ENCODE measurements at places on chromosomes 4 and X.

GRCh38 chr4:54091637-54092404, 8.1 kb upstream of the GSX2 start:
- DNase-seq: peak; percentile 38

DNA sequence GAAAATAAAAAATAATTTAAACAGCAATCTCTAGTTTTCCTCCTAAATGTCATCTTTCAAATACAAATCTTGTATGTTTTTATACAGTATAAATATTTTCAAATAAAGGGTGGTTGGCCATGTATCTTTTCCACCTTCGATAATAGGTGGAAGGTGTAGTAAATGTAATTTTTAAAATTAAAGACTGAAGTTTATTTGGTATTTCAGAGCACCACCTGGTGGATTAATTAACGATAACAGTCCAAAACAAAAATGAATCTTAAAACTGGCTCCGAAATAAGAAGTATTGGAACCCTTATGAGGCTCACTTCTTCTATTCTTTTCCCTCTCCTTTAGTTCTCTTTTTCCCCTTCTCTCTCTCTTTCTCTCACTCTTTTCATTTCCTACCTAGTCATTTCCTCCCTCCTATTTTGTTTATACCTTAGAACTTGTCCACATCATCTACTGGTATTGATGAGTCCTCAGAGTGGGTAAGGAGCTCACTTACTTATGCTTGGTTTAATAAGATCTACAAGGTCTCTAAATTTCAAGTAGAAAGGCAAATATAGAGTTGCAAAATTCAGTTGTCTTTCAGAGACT, 82.9 kb upstream of the EXOC1L start:
- DNase-seq: no peak

DNA sequence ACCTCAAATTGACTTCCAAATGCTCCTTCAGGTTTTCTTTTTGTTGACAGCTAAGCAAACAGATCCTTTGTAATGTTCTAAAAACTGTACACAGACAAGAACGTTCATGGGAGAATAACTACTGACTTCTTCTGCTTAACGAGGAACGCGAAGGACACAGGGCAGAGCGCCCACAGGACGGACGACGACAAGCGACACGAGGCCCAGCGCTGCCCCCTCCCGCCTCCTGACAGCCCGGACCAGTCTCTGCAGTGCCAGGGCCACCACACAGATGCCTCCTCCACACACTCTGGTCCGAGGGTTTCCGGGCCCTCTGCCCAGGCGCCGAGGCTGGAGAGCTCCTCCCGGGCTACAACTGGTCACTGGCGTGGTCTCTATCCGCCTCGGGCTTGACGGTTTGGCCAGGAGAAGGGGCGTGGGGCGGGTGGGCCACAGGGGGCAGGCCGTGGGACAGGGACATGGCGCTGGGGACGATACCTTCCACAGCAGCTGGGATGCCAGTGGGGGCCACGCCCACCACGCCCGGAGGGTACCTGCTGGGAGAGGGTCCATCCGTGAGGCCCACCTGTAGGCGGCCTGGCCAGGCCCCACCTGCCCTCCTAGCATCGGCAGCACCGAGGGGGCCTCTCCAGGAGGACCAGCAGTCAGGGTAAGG, 36.9 kb downstream of the CTBP1 start:
- DNase-seq: no peak

- no peak for DNase-seq
Measured at GRCh38 chrX:82081027-82081426, 879.1 kb downstream of the SH3BGRL start.

GRCh38 chr4:168555437-168555836, 58.6 kb downstream of the PALLD start:
- no peak for DNase-seq

DNA sequence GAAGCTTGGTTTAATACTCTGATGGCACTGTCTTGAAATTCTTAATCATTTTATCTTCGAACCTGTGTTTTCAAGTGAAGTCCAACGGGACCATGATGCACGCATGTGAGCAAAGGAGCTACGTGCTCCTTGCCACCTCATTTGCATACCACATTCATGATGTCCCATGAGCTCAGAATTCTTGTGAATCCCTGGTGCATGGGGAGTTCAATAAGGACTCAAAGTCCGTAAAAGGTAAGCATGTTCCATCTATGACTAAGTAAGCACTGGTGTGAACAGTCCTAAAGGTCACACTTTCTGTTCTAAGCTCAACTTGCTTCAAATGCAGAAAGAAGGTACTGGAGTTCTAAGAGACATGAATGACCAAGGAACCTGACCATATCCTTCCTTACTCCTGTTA, 13.1 kb upstream of the GPM6B start:
- DNase-seq: no peak

DNA sequence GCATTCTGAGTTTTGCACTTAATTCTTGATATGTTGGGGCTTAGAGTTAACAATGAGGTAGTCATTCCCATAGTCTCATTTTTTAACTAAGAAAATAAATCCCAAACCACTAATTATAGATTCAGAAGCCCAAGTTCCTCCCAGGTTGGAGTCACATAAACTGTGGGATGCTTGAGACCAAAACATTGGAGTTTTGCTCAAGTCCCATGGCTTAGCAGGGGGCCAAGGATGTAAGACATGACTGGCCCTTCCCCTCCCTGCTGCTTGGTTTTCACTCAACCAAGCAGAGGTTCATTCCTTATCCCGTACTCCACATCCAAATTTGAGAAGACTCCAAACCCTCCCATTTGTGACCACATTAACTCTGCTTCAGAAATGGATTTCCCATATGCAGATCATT, 101.3 kb downstream of the LIMCH1 start:
- DNase-seq: no peak

- no peak for DNase-seq
Measured at GRCh38 chr4:150289198-150289597, 211.0 kb downstream of the DCLK2 start.

- DNase-seq: no peak
Measured at GRCh38 chr4:119286377-119287002, 35.4 kb downstream of the FABP2 start.

GRCh38 chrX:39665830-39666518, 431.8 kb downstream of the BCOR start:
- DNase-seq: no peak

- no peak for DNase-seq
Measured at GRCh38 chr4:112951362-112952312, 97.8 kb upstream of the ANK2 start.

DNA sequence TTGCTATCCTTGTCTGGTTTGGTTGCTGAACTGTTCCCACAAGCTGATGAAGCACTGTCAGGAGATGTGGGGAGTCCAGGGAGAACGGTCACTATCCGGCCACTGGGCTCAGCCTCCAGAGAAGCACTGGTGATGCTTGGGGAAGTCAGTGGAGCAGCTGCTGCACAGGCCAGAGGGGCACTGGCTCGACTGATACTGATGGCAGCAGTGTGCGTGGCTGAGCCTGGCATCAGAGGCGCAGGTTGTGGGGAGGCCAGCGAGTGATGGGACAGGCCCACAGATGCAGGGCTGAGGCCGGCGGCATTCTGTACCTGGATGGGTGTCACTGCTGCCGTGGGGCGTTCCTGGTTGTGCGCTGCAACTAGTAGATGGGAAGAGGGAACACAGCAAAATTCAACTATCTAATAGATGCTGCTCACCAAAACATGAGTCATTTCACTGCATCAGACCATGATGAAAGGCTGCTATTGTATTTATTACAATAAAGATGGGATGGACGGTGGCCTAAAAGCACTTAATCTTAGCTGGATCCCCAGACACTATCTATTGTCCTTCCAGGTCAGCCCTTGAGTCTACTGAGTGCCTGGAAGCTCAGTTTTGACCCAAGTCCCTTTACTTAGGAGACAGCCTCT, 106.3 kb upstream of the CBR4 start:
- no peak for DNase-seq

DNA sequence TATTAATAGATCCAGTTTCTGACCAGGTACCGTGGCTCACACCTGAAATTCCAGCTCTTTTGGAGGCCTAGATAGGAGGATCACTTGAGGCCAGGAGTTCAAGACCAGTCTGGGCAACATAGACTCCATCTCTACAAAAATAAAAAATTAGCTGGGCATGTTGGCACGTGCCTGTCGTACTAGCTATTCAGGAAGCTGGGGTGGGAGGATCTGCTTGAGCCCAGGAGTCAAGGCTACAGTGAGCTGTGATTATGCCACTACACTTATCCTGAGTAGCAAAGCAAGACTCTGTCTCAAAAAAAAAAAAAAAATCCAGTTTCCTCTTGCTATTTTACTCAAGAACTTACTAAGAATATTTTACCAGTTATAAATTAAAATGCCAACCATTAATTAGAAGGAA, 91.7 kb downstream of the SLC10A6 start:
- DNase-seq: no peak

DNA sequence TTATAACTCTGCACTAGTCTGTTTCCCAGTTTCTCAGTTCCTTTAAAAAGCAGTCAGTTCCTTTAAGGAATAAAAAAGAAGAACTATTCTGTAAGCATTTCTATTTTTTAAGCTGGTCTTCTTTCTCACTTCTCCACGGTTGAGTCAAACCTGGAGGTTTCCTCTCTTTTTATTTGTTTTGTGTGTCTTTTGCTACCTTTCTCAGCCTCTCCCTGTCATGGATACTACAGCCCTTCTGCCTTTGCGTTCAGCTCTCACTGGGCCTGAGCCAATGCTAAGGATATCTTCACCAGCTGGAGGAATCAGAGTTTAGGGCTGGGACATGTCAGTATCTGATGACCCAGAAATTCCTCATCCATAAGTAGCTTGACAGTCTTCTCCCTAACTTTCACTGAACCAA, 49.7 kb upstream of the PRKX start:
- DNase-seq: no peak

DNA sequence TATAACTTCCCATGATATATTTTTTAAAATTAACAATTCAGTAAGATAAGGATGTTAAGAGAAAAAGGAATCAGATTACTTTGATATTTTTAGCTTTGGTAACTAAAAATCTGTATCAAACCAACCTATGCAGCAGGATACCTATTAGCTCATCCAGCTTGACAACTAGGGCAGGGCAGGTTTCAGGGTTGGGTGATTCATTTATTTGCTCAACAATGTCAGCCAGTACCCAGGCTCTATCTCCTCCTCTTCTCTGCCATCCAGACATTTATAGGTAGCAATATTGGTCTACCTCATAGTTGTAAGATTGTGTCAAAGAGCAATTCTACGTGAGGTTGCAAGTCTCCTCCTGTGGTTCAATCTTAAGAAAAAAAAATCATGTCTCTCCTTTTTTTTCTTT, 421.9 kb downstream of the ANKRD50 start:
- DNase-seq: no peak

Data from NCI-H524 treated with DMSO at 0.1 percent for 48 hours (cell line).